ENCODE measurements at places on chromosomes 6 and 20.

DNA sequence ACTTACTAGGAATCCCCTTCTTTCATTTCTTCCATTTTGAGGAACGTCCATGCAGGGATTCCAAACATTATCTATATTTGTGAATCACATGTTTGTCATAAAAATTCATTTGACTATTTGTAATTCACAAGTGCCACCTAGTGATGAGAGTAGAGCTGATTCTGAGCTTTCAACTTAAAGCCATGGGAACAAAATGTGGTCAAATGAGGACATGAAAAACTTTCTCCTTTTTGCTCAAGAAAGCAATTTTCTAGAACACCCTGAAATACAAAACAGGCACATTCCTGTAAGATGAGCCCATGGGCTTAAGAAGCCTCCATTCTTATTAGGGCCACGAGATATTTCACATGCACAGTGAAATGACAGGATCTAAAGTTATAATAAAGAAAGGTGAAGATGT is 12.3 kb downstream of the MAP3K7 start:
- DNase-seq, result no peak

- no peak for DNase-seq
These were observed 2.0 kb downstream of the TMEM181 start for GRCh38 chr6:158561938-158562337.

DNA sequence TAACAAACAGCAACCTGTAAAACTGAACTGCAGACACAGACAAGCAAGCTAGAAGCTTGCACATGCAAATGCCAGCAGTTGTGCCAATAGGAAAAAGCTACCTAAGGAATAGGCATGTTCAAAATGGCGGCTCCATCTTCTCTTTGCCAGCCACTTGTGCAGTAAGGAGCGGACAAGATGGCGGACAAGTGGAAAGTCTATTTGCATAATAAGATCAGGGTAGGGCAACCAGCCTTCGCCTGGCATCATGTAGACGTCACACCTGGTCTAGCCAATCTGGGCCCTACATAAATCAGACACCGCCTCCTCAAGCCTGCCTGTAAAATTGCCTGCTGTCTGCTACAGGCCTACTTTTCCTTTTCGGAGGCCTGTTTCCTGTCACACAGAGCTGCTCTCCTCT is 18.0 kb downstream of the C6orf52 start:
- DNase-seq, result no peak

- DNase-seq, result no peak
These were observed 41.3 kb upstream of the NOP56 start for GRCh38 chr20:2610941-2611720.

GRCh38 chr20:17683218-17684076 is 1.4 kb upstream of the RRBP1 start:
- DNase-seq, result no peak

DNA sequence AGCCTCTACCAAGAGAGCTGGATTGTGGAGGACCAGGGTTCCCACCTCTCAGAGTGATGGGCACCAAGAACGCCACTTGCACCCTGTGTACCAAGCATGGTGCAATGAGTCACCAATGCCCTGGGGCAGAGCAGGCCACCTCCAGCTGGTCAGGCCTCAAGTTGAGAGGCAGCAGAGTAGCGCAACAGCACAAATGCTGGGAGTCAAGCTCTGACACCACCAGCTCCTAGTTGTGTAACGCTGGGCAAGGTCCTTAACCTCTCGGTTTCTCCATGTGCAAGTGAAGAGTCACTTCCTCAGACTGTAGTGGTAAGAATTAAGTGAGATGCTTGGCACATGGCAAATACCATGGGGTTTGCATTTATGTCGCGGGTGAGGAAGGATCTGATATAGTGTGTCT is 25.6 kb downstream of the GFOD1 start:
- DNase-seq, result no peak

- no peak for DNase-seq
These were observed 80.3 kb downstream of the UNC5CL start for GRCh38 chr6:40958738-40959137.

DNA sequence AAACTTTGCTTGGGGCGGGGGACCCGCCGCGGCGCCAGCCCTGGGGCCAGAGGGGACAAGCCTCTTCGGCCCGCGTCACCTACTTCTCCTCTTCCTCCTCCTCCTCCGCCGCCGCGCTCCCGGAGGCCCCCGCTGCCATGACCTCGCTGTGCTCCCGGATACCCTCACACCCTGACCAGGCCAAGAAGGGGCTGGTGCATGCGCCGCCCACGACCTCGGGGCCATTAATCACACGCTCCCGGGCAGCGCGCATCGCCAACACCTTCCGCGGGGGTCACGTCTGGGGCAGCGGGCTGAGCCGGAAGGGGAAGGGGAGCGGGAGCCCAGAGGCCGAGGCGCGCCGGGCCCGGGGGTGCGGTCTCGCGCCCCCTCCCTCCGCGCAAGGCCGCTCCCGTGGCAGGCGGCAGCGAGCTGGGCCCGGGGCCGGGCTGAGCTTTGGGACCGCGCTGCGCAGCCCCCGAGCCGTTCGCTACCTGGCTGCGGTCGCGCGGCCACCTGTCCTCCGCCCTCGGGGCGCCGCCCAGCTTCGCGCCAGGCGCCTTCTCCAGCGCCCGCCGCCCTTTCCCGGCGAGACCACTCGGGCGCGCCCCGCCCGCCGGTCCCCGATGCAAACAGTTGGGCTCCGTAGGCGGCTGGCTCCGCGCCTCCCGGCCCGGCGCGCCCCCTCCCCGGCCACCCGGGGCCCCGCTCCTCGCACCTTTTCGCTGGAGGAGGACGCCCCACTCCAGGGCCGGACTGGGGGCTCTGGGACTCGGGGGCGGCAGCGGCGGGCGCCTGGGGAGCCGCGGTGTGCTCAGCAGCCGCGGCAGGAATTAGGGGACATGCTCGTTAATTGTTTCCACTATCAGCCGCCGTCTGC is 575 bp upstream of the CNR1 start:
- DNase-seq, result no peak

DNA sequence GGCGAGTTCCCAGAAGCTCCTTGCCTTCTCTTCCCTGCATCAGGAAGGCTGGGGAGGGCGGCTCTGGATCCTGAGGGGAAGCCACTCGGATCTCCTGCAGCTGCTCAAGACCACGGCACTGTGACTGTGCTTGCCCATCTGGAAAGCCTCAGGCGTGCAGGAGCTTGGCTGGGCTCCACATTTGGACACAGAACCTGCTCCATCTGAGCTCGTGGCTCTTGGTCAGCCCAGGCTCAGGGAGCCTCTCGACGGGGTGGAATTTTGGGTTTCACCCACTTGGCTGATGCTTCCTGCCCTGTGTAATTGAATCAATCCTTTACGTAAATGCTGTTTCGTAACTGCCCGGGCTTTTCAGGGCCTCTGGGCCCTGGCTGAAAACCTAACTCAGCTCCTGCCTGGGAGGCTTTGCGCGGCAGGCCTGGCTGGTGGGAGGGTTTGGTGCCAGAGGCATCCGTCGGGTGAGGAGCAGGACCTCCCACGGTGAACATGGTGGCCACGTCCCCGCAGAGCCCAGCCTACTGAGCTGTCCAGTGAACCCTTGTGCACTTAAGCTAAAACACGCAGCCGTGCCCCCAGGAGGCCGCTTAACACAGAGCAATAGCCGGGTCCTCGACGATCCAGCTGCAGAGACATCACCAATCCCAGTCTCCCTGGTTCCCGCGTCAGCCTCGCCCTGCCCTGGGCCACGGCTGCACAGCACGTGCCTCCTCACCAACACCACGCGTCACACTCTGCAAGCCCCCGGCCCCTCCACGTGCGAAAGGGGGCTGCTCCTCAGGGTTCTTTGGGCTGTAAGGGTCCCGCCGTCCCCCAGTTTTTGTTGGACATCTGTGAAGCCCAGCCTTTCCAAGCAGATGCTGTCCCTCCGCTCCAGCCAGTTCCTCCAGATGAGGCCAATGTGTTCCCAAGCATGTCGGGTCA is 241.0 kb downstream of the DLL1 start:
- no peak for DNase-seq

Data from cerebellar nuclear complex (tissue), 1 donor.